ENCODE measurements at places on chromosomes 6 and 20. TPM values are rescaled to one million over a fixed set of nuclear protein-coding genes. Genes with fewer than 3 reads are reported as not detected.

- H3K4me1 ChIP-seq, result no peaks in the 10 kb centered on the region
- H3K4me3 ChIP-seq, result no peak overlapping the region
- H3K36me3 ChIP-seq, result no peaks in the 10 kb centered on the region
- no peak for DNase-seq
- no peak overlapping the region for H3K27ac ChIP-seq
Observed at GRCh38 chr6:2596222-2596621, 154.5 kb downstream of the MYLK4 start.

- H3K4me3 ChIP-seq, result no peak overlapping the region
- peaks cover 34% of the 10 kb centered on the region for H3K4me1 ChIP-seq
- peaks cover 38% of the 10 kb centered on the region for H3K36me3 ChIP-seq
- no peaks in the 10 kb centered on the region for H3K27me3 ChIP-seq
- DNase-seq, result no peak
- no peak overlapping the region for H3K27ac ChIP-seq
Observed at GRCh38 chr6:2839195-2839981, 2.3 kb downstream of the SERPINB1 start.

DNA sequence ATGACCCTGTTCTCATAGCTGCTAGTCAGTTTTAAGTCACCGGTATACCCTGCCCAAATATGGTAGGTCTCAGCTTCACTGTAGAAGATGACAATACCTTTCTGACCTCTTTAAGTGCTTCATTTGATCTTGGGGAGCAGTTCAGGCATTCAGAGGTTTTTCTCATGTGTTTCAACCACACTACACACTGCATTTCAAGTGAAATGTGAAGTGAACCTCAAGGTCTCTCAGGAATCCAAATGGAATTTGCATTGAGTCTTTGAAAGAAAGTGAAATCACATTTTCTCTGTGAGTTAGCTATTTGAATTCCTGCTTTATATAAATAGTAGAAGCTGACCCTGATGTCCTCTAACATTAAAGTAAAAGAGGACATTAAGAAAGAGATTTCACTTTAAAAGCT is 461.6 kb downstream of the ADGRB3 start:
- no peaks in the 10 kb centered on the region for H3K4me1 ChIP-seq

- H3K36me3 ChIP-seq, result no peaks in the 10 kb centered on the region
- H3K4me3 ChIP-seq, result no peak overlapping the region
- no peak overlapping the region for H3K27ac ChIP-seq
- H3K27me3 ChIP-seq, result no peaks in the 10 kb centered on the region
- DNase-seq, result no peak
Observed at GRCh38 chr20:36881331-36881730, 5.4 kb downstream of the TLDC2 start.

DNA sequence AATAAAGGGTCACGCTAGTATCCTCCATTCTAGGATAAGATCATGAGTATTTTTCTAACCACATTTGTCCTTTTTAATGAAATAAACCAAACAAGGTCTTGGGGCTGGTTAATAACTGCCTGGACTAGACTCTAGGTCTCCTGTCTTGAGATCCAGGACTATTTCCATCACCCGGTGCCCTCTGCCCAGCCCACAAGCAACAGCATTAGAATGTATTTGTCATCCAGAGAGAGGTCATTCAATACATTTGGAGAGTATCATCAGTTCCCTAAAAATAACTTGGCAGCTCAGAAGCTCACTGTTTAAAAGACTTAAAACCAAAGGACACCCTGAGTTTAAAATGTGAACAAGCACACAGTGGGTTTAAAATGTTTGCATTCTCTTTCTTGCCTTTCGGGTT is 4.4 kb upstream of the RBM24 start:
- H3K36me3 ChIP-seq, result no peaks in the 10 kb centered on the region
- no peak for DNase-seq
- H3K4me3 ChIP-seq, result no peak overlapping the region

GRCh38 chr20:4600308-4601014 is 121.2 kb upstream of the PRND start:
- H3K27ac ChIP-seq, result no peak overlapping the region
- DNase-seq, result no peak
- H3K36me3 ChIP-seq, result no peaks in the 10 kb centered on the region
- H3K4me3 ChIP-seq, result no peak overlapping the region
- H3K27me3 ChIP-seq, result no peaks in the 10 kb centered on the region

GRCh38 chr20:33419140-33419974 is 18.0 kb upstream of the CDK5RAP1 start:
- no peak overlapping the region for H3K4me3 ChIP-seq
- no peak overlapping the region for H3K27ac ChIP-seq
- peaks cover 6% of the 10 kb centered on the region for H3K36me3 ChIP-seq
- H3K4me1 ChIP-seq, result peaks cover 21% of the 10 kb centered on the region
- H3K27me3 ChIP-seq, result no peaks in the 10 kb centered on the region

DNA sequence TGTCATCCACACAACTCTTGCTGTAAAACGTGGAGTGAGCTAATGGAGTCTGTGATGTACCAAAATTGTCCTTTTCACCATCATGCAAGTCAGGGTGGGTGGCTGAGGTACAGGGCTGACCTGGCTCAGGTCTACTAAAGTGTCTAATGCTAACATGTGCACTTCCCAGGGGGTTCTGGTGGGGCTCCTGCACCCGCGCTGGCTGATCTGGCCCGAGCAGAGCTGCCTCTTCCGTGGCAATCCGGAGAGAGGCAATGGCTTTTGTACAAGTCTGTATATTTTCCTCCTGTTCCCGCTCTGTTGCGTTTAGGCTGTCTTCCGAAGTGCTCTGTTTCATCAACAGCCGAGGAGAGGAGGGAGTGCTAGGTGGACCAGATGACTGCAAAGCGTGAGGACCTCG is 191.8 kb downstream of the HIVEP2 start:
- no peaks in the 10 kb centered on the region for H3K36me3 ChIP-seq
- H3K27me3 ChIP-seq, result no peaks in the 10 kb centered on the region
- H3K4me1 ChIP-seq, result no peaks in the 10 kb centered on the region

- no peaks in the 10 kb centered on the region for H3K27me3 ChIP-seq
- H3K27ac ChIP-seq, result no peak overlapping the region
- H3K36me3 ChIP-seq, result peaks cover 12% of the 10 kb centered on the region
- no peak for DNase-seq
- H3K4me3 ChIP-seq, result no peak overlapping the region
- peaks cover 12% of the 10 kb centered on the region for H3K4me1 ChIP-seq
Observed at GRCh38 chr20:49889935-49890333, 25.4 kb downstream of the SPATA2 start.

DNA sequence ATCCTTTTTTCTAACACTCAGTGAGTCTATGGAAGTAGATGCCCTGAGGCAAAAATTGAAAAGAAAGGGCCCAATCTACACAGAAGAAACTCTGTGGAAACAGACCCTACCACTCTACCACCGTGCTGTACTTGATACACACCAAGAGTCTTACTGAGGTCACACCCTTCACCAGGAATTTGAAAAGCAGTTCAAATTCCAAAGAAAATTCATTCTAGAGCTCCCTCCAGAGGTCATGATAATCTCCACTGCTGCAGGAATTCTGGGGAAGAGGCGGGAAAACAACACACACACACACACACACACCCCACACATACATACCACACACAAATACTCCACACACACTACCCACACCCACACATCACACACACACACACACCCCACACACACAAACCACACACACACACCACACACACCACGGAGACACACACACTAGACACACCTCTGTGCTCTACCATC is 336.8 kb downstream of the HDGFL1 start:
- no peak for DNase-seq
- no peaks in the 10 kb centered on the region for H3K27me3 ChIP-seq
- H3K4me1 ChIP-seq, result no peaks in the 10 kb centered on the region
- no peak overlapping the region for H3K4me3 ChIP-seq

DNA sequence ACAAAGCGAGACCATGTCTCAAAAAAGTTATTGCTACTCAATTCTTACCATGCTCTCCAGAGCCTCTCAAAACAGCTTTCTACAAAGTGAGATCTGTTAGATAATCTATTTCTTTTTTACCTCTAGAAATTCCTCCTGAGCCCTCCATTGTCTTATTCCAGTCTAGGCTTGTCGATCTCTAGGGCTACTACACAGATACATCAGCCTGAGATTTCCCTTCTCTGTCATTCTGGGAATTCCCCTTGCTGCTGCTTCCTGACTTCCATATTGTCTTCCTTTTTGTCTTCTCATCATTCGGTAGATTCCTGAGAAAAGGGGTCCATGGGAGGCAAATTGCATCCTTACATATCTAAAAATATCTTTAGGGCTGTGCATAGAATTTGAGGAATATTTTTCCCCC is 75.6 kb upstream of the GNRH2 start:
- H3K36me3 ChIP-seq, result no peaks in the 10 kb centered on the region
- H3K27me3 ChIP-seq, result no peaks in the 10 kb centered on the region
- no peaks in the 10 kb centered on the region for H3K4me1 ChIP-seq
- H3K27ac ChIP-seq, result no peak overlapping the region
- DNase-seq, result no peak

GRCh38 chr20:53895385-53895755 is 175.0 kb downstream of the BCAS1 start:
- peaks cover 23% of the 10 kb centered on the region for H3K4me1 ChIP-seq
- H3K36me3 ChIP-seq, result no peaks in the 10 kb centered on the region
- no peak overlapping the region for H3K4me3 ChIP-seq
- DNase-seq, result no peak

DNA sequence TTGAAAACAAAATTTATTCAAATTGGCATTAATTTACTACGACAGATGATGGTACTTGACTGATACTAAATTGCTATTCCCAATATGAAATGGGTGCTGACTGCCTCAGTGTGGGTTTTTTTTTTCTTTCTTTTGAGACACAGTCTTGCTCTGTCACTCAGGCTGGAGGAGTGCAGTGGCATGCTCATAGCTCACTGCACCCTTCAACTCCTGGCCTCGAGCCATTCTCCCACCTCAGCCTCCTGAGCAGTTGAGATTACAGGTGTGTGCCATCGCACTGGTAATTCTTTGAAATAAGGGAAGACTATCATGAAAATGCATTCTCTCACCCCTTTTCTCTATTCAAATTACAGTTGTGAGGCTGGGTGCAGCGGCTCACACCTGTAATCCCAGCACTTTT is 22.5 kb downstream of the PDSS2 start:
- H3K36me3 ChIP-seq, result no peaks in the 10 kb centered on the region
- no peak for DNase-seq
- H3K4me1 ChIP-seq, result peaks cover 4% of the 10 kb centered on the region
- H3K4me3 ChIP-seq, result no peak overlapping the region
- no peak overlapping the region for H3K27ac ChIP-seq

DNA sequence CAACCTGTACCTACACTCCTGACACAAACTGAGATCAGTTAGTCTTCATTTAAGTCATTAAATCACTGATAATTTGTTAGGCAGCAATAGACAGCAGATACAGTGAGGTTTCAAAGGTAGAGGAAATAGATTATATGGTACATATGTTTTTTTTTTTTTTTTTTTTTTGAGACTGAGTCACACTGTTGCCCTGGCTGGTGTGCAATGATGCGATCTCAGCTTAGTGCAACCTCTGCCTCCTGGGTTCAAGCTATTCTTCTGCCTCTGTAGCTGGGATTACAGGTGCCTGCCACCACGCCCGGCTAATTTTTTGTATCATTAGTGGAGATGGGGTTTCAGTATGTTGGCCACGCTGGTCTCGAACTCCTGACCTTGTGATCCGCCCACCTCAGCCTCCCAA is 38.2 kb upstream of the KIF13A start:
- no peak for DNase-seq
- H3K27ac ChIP-seq, result no peak overlapping the region
- no peak overlapping the region for H3K4me3 ChIP-seq

DNA sequence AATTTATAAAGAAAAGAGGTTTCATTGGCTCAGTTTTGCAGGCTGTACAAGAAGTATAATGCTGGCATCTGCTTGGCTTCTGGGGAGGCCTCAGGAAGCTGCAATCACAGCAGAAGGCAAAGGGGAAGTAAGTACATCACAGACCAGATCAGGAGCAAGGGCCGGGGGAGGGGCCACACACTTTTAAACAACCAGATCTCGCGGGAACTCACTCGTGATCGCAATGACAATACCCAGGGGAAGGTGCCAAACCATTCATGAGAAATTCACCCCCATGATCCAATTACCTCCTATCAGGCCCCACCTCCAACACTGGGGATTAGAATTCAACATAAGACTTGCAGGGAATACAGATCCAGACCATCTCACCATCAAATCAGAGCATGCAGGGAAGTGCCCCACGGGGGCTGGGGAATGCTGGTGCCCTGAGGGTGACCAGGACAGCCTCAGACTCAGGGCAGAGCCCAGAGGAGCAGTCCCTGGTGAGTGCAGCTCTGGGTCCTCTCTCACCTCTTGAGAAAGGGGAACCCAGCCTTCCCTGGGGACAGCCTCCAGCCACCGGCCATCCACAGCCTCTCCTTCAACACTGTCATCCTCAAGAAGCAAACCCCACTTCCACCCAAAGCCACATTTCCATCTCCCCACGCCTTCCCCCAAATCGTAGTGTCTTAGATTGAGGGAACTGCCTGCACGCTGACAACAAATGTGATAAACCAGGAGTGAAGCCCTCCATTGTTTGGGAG is 80.7 kb downstream of the ANKRD60 start:
- H3K27ac ChIP-seq, result no peak overlapping the region
- no peak overlapping the region for H3K4me3 ChIP-seq
- H3K4me1 ChIP-seq, result no peaks in the 10 kb centered on the region
- no peaks in the 10 kb centered on the region for H3K36me3 ChIP-seq
- H3K27me3 ChIP-seq, result no peaks in the 10 kb centered on the region
- DNase-seq, result no peak

GRCh38 chr20:53494753-53495152 is 98.9 kb downstream of the ZNF217 start:
- no peaks in the 10 kb centered on the region for H3K27me3 ChIP-seq
- no peak for DNase-seq
- no peak overlapping the region for H3K27ac ChIP-seq
- H3K4me3 ChIP-seq, result no peak overlapping the region

GRCh38 chr6:170073846-170074245 is 217.0 kb downstream of the DLL1 start:
- H3K4me3 ChIP-seq, result no peak overlapping the region
- no peaks in the 10 kb centered on the region for H3K36me3 ChIP-seq
- DNase-seq, result no peak
- no peaks in the 10 kb centered on the region for H3K27me3 ChIP-seq
- no peak overlapping the region for H3K27ac ChIP-seq

- DNase-seq, result no peak
- no peaks in the 10 kb centered on the region for H3K27me3 ChIP-seq
- H3K27ac ChIP-seq, result no peak overlapping the region
- H3K4me3 ChIP-seq, result no peak overlapping the region
Observed at GRCh38 chr6:162403031-162403430, 324.5 kb downstream of the PRKN start.

The TP53TG5 gene
- not detected for total RNA-seq

The NRSN1 gene
- total RNA-seq, result 1.5 TPM

The NKX2-2 gene
- total RNA-seq, result not detected

The AGPAT4 gene
- total RNA-seq, result 6.9 TPM

The PLN gene
- 33.9 TPM for total RNA-seq

The DPPA5 gene
- not detected for total RNA-seq

The KCNK16 gene
- total RNA-seq, result not detected

The RNF217 gene
- 26.0 TPM for total RNA-seq

The TRIM39 gene
- 10.1 TPM for total RNA-seq

Measured in vagina (tissue), 2 donors.